ENCODE measurements at places on chromosomes 16 and 17.

- no peak for DNase-seq
Measured at GRCh38 chr17:42541041-42541833, 5.2 kb downstream of the NAGLU start.

- DNase-seq = no peak
Measured at GRCh38 chr17:1916316-1916715, 86.5 kb downstream of the RPA1 start.

DNA sequence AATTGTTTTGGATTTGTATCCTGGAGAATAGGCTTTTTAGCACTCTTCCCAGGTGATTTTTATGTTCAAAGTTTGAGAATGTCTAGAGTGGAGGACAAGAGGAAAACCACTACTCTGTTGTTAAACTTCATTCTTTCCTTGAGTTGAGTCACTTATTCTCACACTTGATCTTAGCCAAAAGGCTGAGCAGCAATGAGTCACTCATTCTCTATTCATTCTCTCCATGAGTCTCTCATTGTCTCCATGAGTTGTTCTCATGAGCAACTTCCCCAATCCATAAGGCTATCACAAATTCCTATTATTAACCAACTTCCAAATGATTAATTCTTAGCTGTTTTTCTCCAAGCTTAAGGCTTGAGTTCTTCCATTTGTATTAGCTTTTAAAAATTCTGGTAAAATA is 1393.3 kb downstream of the CDH8 start:
- no peak for DNase-seq

DNA sequence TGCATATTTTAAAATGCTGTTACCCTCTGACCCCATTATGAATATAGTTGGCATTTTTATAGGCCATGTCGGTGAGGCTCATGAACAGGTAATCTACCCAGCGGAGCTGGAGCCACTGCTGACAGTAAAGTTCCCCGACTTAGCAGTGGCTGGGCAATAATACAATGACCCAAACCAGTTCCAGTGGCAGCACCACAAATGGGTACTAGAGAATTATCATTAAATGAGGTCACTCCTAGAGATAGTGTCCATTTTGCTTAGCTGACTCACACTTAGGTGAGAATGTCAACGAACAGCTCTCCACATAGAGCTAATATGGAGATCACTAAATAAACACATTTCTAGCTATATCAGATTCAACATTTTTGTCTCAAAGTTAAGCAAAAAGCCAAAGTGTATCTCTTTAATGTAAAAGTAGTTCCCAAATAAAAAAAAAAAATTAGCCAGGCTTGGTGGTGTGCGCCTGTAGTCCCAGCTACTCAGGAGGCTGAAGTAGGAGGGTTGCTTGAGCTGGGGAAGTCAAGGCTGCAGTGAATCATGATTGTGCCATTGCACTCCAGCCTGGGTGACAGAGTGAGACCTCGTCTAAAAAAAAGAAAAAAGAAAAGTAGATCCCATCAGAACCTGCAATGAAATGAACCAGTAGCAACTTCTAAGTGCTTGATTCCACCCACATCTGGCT is 7.4 kb downstream of the MYO1D start:
- no peak for DNase-seq

DNA sequence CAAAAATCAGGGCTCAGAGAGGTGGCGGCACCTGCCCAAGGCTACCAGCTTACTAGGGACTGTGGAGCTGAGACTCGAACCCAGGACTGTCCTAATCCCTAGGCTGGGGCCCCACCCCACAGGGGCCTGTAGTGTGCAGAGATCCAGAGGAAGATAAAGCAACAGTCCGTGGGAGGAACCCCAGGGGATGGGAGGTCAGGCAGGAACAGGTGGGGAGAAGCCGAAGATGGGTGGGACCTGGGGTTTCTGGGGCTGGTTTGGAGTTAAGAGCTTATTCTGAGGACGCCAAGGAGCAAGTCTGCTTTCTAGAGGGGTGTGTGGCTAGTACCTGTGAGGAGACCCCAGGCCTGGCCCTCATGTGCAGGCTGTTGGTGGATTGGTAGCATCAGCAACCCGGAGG is 14.9 kb downstream of the C16orf74 start:
- DNase-seq = no peak

DNA sequence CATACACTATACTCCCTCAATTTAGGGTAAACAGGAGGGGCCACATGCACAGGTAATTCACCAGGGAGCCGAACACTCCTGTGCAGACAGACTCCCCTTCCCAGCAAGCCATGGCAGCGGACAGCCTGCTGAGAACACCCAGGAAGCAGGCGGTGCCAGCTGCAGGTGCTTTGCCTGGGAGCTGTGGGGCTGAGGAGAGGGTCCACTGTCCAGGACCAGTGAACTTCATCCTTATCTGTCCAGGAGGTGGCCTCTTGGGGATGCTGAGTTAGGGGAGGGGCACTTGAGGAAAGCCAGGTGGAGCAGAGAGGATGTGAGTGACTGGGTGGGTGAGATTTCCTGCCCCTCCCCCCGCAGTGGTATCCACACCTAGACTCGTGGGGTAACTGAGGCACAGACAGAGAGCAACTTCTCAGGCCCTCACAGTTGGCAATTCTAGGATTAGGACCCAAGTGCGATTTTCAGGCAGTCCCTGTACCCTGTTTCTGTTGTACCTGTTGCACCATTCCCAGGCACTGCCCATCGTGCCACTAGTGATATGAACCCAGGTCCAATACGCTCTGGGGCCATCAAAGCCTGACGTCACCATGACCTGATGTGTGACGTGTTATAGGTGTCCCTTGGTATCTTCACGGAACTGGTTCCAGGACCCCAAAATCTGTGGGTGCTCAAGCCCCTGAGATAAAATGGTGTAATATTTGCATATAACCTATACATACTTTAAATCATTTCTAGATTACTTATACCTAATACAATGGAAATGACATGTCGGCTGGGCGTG is 1.2 kb downstream of the GRN start:
- DNase-seq = no peak

GRCh38 chr17:42872251-42872965 is 21.4 kb downstream of the AOC3 start:
- no peak for DNase-seq

DNA sequence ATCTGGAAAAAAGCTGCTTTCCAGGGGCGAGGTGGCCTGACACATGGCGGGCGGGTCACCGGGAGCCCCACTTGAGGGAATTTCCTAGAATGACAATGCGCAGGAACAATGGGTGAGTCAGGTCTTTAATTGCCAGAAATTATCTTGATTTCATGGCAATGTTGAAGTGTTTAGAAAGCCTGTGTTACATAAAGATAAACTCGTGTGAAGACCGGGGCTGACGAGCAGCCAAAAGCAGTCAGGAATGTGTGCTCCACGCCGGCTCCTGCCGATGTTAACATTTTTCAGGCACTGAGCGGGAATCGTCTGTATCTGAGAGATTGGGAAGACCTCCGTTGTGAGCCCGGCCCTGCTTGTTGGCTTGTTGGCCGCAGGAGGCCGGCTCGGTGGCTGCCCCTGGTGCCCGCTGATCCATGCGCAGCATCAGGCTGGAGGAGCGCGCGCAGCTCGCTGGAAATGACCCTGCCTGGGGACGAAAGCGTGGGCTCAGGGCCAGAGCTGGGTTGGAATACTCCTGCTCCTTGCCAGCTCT is 353.1 kb downstream of the FOXL1 start:
- DNase-seq = no peak

DNA sequence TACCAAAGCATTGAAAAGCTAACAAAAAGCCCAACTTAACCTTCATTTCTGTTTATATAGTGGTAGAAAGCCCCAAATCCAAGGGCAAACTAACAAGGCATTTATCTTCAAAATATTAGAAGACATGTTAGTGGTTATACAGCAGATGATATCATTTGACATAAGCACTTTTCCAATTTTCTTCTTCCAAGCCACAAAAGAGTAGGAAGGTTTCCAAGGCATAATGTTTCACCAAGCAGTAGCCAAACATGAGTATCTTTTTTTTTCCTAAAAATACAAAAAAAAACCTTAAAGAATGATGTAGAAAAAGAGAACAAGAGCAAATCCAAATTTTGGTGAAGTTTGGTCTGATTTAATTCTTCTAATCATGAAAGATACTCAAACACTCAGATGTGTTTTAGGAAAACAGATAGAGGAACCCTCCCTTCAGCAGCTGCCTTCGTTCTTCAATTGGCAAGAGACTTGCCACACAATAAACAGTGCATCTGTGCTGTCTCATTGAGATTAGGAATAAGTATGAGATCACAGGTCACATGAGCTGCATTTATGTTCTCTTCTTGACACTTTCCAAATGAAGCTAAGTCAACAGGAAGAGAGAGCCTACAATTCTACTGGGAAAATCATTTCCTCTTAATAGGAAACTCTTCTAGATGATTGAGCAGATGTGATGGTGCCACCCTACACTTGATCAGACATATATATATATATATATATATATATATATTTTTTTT is 106.7 kb downstream of the TTC19 start:
- no peak for DNase-seq

DNA sequence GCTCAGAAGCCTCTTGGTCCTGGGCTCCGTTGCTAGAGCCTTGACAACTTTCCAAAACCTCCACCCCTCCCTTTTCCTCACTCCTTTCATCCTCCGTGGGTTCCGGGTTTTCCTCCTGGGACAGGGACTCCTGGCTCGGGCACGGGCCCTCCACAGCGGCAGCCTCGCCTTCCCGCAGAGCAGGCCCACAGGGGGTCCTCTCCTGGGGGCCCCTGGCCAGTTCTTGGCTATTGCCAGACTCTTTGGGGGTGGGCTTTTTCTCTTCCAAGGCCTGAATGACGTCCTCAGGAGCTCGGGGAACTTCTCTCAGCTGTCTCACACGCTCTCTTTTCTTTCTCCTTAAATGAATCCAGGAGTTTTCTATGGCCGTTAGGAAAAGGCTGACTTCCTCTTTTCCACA is 19.3 kb upstream of the MNT start:
- DNase-seq = no peak

DNA sequence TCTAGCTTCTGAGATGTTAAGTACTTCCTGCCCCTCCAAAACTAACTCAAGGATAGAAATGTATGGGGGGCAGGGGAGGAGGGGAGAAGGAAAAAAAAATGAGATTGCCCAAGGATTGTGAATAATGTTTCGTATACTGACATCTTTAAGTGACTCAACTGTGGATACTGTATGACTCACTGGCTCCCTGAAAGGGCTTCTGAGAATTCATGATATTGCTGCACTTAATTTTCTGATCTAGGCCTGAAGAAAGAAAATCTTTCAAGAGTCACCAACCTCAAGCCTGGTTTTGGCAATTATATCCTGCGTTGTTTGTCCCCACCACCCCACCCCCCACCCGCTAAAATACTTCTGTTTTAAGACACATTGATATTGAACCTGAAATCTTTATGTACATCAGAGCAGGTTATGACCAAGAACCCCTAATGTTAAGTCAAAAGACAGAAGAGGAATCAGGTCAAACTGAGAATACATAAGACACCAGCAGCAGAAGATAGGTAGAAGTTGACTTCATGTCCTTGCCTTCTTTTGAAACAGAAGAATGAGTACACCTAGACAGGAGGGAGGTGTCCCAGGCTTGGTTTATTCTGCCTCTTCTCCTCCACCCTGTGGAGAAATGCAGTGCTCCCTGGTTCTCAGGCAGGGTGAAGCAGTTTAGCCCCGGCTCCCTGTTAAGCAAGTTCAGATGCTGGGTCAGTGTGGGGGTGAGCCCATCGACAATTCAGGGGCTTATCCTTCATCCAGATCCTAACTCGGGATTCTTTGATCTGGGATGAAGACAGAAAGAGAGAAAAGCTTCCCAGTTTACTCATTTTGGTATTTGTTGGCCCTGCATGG is 3.3 kb upstream of the FBXL20 start:
- no peak for DNase-seq

DNA sequence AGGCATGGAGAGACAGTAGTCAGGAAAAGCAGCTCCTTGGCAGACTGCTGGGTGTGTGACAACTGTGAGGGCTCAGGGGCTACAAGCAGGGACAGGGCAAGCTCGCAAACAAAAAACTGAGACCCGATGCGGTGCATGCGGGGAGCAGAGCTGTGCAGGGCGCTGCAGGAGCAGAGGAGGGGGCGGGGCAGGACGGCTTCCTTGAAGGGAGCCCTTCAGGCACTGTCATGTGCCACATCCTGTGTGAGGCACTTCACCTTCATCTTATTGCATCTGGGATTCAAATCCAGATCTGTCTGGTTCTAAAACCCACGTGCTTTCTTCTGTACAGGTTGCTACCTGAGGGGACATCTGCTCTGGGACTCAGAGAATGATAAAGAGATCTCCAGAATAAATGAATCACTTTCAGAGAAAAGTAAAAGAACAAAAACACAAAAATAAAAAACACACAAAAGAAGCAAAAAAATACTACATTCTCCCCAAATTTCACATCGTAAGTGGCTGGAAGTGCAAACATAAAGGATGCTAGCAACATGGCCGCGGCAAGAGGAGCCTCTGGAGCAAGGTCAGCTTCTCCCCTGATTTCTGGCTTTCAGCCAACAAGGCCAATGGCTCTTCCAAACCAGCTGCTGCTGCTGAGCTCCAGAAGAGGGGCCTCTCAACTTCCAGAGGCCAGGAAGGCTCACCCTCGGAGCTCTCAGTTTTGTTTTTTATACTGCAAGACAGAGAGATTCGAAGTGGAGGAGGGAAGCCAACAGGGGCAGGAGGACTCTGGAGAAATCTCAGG is 14.2 kb downstream of the LYRM9 start:
- no peak for DNase-seq

DNA sequence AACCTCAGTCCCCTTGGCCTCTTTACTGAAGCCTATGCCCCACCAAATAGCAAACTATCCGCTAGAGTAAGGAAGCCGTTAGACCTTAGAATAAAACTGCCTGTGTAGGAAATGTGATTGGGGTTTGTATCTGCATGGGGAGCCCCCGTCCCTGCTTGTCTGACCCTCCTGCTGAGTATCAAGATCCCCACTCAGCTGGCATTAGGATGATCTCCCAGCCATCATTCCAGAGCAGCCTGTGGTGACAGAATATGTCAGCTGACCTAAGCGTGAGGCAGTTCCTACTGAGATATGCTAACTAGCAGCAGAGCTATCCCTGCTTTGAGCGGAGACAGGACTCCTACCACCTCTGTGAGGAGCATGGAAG is 645 bp upstream of the GFOD2 start:
- DNase-seq = no peak

DNA sequence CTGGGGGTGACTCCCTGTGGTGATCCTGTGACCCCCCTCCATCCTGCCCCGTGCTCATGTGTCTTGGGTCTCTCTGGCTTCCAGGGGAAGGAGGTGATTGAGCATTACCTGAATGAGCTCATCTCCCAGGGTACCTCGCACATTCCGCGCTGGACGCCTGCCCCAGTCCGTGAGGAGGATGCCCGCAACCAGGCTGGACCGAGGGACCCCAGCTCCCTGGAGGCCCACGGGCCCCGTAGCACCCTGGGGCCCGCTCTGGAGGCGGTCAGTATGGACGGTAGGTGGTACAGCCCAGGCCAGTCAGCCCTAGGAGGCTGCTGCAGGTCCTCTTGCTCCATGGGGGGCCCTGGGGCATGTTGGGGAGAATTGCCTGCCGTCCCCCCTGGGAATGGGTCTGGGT is 33.6 kb downstream of the SEC14L5 start:
- DNase-seq = no peak

GRCh38 chr17:81229666-81229920 is 6.8 kb upstream of the CEP131 start:
- DNase-seq = no peak

DNA sequence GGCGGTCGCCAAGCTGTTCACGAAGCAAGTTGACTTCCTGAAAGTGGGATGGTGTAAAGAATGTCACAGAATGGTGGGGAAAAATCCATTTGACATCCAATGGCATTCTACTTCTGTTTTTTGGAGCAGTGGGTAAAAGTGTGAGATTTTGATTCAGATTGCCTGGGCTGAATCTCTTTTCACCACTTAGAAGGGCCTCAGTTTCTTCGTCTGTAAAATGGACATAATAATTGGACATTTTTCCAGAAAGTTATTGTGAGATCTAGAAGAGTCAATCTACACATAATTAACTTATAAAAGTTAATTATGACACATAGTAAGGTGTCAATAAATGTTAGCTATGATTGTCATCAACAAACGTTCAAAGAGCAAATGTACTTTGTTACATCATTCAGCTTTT is 3.0 kb downstream of the KRT40 start:
- DNase-seq = no peak

All from NCI-H1048 (cell line).